NCI-H226 (cell line): ENCODE measurements at places on chromosomes 5 and 9.

- DNase-seq: no peak
Measured at GRCh38 chr5:150180241-150181026, 9.4 kb upstream of the SLC6A7 start.

GRCh38 chr5:172664018-172664417 lies 23.0 kb downstream of the NEURL1B start:
- no peak for DNase-seq

DNA sequence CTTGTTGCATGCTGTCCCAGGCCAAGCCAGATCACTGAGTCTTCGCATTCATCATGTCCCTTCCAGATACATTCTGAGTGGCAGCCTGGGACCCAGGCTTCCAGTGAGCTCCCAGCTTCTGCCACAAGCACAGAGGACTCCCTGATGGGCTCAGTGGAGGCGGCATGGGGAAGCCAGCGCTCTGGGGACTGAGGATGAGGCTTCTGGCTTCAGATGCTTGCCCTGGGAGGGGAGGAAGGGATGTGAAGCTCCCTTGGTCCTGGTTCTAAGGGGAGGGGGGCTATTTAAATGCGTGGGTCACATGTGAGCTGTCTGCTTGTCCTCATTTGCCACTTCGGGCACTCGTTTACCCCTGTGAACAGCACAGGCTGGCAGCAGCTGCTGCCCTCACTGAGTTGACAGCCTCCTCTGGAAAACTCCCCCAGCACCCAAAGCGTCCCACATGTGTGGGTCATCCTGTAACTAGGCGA lies 174.0 kb downstream of the NR3C1 start:
- no peak for DNase-seq

DNA sequence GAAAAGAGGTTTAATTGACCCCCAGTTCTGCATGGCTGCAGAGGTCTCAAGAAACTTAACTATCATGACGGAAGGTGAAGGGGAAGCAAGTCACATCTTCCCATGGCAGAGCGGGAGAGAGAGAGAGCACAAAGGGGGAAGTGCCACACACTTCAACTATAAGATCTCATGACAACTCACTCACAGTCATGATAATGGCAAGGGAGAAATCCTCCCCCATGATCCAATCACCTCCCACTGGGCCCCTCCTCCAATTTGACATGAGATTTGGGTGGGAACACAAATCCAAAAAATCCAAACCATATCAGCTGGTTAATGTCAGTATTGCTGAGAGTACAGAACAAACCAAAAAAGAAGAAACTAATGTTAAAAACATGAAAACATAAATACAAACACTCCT lies 120.2 kb downstream of the STARD4 start:
- DNase-seq: no peak

DNA sequence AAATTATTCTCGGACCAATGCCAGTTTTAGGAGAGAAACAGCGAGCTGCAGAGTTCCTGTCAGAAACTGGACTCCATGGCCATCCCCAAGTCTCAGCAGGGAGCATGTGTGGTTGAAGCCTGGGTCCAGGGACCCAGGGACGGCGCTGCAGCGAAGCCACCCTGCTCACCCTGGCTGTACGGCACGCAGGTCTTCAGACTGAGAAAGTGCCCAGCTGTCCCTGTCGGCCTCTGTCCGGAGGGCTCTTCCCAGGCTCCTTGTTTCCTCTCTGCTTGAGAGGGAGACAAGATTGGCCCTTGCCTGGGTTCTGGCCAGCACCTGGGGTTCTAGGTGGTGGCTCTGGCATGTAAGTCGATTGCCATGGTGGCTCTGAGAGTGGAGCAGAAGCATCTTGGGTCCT lies 26.9 kb downstream of the PTGES2 start:
- DNase-seq: no peak

GRCh38 chr9:33436445-33436844 lies 10.9 kb downstream of the AQP3 start:
- peak; percentile 12 for DNase-seq

DNA sequence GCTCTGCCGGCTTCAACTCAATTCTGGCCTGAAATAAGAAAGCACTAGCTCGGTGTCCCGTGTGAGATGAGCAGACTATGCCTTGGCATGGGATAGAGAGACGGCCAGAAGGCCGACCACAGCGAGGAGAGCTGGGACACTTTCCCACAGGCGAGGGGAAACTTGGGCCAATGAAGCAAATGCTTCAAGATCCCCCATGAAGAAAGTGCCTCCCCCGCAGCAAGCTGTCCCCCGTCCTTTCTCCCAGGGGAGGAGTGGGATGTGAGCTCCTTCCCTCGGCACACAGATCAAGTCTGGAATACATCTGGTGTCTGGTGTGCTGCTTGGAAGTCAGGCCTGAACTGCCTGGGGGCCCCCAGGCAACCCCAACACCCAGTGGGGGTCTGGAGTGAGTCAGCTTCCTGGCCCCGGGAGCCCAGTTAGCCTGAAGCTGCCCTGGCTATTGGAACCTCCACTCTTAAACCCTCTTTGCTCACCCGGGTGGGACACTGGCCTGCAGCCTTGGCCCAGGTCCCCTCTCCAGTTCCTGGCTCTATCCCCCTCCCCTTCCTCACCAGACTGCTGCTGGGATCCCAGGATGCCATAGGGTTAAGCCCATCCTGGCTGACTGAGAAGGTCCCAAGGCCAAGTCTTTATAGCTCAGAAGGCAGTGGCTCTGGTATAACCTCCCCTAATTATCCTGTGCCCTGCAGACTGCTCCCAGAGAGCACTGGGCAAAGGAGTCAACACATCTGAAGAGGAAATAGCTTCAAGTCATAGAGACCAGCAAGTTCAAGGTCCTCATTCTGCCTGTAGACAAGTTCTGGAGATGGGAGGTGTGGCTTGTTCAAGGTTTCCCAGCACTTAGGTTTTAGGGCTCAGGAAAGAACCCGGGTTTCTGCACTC lies 205.3 kb downstream of the TTLL11 start:
- peak; percentile 37 for DNase-seq

- DNase-seq: peak; percentile 69
Measured at GRCh38 chr9:113566712-113567071, 103.2 kb downstream of the RGS3 start.

DNA sequence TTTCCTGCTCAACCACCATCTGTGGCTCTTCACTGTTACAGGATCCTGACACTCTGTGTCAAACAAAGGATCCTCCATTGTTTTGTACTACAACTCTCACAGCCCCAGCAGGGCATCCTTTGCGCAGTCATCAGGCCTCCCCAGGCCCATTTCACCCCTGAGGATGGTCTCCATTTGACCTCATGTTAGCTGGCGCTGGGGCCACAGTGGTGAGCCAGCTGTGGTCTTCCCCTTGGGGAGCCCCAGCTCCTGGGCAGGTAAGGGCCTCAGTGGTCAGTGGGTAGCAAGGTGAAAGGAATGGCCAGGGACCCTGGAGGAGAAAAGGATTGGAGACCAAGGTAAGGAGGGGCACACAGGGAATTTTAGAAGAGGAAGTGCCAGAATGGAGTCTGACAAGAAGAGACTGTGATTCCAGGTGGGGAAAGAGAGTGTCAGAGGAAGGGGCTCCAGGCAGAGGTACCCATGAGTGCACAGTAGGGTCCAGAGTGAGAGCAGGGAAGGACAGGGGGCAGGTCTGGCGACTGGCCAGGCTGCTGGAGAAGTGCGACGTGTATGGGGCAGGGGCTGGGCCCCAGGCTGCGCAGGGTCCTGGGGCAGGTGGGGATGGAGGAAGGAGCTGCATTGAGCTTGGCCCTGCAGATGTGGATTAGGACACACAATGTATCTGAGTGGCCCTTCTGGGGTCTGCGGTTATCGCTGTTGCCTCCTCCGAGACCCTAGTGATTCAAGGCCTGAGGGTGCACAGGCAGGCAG lies 109.9 kb downstream of the PHF2 start:
- no peak for DNase-seq

GRCh38 chr5:35161652-35162273 lies 68.5 kb downstream of the PRLR start:
- DNase-seq: no peak

- peak; percentile 36 for DNase-seq
Measured at GRCh38 chr5:77367741-77368140, 124.4 kb downstream of the WDR41 start.

DNA sequence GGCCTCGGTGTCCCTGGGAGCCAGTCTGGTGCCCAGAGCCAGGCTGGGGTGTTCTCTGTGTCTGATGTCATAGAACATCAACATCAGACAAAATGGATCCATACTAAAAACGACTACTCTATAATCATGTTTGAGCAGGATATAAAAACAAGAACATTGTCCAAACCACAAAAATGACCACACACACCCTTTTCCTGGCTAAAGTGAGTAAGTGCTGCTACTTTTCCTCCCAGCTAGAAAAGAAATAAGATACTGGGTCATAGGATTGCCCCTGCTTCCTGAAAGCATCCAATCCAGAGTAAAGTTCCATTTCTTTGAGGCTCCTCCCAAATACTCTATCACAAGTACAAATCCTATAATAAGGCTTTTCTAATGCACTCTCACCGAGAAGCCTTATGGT lies 19.7 kb upstream of the TRAF1 start:
- no peak for DNase-seq

DNA sequence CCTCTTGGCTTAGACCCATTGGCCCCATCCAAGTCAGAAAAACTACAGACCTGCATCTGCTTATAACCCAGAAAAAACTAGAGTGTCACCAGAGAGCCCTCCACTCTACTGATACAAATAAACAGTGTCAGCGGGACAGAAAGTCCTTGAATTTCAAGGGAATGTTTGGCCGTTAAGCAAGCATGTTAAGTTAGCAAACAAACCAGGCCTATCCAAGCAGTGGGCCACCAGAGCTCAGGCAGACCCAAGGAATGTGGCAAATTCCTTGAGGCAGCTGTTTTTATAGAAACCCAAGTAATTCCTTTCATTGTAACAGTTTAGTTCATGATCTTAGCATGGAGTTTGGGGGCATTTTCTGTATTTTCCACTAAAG lies 70.9 kb downstream of the PRLR start:
- no peak for DNase-seq

DNA sequence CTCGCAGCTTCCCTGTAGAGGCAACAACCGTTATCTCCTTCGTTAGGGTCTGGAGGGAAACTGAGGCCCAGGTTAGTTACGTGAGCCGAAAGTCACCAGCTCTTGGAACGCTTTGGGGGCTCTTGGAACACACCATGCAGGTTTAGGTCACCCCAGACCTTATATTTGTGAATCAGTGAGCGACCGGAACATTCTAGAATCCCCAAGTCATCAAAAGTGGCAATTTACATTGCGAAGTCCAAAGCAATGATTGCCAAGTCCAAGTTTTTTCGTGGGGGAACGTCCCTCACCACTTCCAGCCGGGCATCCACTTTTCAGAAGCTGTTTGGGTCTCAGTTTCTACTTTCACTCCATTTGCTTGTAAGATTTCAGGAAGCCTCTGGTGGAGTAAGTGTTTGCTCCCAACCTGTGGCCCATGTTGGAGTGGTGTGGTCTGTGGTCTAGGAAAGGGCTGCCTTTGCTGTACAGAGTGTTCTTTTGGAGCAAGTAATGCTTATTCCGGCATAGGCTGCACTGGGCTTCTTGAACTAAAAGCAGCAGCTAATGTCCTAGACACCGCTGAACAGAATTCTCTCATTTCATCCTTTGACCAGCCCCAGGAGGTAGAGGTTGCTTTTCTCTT lies 32.8 kb upstream of the SPRY4 start:
- DNase-seq: no peak

DNA sequence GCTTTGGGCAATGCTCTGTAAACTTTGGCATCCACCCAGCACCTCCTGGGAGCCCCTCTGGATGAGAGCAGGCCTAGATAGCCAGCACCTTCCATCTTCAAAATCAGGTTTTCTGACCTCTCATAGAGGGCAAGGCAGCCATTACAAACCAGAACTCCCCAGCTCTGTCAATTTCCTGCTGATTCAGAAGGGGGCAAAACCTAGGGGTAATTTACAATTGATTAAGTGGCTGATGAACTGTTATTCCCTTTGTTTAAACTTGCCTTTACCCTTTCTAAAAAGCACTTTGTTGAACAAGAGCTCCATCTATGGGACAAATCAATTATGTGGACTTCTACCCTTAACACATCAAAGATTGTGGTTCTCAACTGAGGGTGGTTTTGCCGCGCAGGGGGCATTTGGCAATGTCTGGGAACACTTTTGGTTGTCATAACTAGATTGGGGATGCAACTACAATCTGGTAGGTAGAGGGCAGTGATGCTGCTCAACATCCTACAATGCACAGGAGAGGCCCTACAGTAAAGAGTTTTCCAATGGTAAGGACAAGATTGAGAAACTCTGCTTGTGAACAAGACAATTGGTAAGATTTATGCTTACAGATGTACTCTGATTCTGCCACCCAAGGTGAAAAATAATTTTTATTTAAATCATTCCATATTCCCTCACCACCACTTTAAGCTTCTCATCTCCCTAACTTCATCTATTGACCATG lies 184.1 kb downstream of the MARCHF11 start:
- peak; percentile 4 for DNase-seq

DNA sequence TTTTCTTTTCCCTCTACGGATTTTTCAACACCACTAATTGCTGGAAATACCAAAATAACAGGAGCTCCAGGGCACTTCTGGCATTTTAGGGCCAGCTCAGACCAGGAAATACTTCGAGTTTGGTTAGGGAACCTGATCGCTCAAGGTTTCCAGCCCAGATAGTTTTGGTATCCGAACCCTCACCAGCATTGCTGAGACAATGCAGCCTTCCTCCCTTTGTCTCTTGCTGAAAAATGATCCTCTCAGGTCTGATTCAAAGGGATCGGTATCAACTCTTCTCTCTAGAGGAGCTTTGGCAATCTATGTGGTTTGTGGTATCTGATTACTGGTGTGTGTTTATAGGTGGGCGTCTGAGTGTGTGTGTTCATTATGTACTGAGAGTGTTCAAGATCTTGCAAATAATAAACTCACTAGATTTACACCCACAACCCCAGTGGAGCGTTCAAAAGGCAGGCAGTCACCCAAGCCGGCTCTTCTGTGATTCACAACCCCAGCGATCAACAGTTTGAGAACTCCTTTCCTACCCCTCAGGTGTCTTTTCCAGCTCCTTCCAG lies 122.8 kb upstream of the EGFLAM start:
- no peak for DNase-seq

GRCh38 chr5:149152317-149152746 lies 11.0 kb downstream of the ABLIM3 start:
- DNase-seq: no peak

DNA sequence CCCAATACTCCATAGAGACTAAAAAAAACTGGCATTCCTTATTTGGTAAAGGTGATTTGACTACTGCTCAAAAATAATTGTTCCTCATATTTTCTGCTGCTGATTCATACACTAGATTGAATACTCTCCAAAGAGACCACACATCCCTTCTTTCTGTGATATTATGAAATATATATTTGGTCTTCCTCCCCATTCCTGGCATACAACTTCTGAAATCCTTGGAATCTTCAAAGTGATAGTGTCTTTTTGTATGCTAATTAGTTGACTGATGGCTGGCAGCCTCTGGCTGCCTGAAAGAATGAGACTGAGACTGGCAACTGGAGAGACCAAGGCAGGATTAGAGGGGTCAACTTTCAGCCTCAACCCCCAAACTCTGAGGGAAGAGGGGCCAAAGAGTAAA lies 348.0 kb upstream of the RFX3 start:
- DNase-seq: peak; percentile 31

GRCh38 chr5:33925278-33925677 lies 10.9 kb upstream of the RXFP3 start:
- no peak for DNase-seq

GRCh38 chr5:59236986-59237385 lies 654.1 kb downstream of the RAB3C start:
- DNase-seq: no peak
